ENCODE measurements at places on chromosomes 16 and 17.

GRCh38 chr17:7442142-7442541 lies 2.7 kb upstream of the CHRNB1 start:
- no peak for DNase-seq

DNA sequence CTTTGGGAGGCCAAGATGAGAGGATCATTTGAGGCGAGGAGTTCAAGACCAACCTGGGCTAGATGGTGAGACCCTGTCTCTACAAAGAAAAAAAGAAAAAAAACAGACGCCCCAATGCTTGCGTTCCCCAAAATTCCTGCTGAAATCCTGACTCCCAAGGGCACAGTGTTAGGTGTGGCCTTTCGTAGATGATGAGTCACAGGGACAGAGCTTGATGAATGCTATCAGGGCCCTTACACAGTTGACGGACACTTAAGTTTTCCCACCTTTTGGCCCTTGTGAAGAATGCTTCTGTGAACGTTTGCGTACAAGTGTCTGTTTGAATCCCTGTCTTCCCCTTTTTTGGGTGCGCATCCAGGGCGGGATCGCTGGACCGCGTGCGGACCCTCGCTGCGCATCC lies 16.5 kb upstream of the ZNF750 start:
- no peak for DNase-seq

GRCh38 chr16:57134982-57135381 lies 42.6 kb downstream of the CPNE2 start:
- DNase-seq = no peak

GRCh38 chr16:9333469-9333868 lies 242.0 kb downstream of the HAPSTR1 start:
- no peak for DNase-seq

- DNase-seq = no peak
These were observed 197.3 kb upstream of the SDK2 start for GRCh38 chr17:73841431-73842060.

DNA sequence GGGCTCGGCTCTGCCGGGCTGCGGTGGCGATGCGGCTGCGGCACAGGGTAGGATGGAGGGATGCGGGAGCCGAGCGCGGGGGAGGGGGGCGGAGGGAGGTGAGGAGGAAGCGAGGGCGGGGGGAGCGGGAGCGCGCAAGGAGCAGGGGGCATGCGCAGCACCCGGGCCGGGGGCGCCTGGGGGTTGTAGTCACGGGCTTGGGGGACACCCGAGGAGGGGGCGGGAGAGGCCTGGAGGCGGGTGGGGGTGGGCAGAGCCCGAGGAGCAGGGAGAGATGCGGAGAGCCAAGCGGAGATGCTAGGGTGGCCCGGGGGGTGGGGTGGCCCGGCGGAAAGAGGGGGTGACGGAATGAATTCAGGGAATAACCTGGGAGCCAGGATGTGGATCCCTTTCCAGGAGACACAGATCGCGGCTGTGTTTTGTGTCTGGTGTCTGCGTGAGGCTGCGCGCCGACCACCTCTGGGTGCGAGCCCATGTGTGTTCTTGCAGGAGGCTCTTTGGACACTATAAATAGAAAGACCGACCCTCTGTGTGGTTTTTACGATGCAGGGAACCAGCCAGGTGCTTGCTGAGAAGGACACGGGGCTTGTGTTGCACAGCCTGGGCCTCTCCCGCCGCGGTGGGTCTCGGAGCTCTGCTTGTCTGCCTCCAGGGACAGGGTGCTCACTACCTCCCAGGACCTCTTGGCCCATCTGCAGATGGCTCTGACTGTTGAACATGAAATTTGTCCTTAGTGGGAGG lies at the start of gene STX1B:
TSS of gene STX1B (minus strand) at position 54 of the 741 bp plus-strand sequence. CDS start 242 bp downstream, outside the sequence.
- DNase-seq = peak; percentile 8

All from stimulated activated CD8-positive, alpha-beta memory T cell treated with anti-CD3 and anti-CD28 coated beads, Interleukin-7, amount 100 ng/mL, for 48 hours (primary cell).